Right cardiac atrium (tissue), 5 donors: ENCODE measurements at places on chromosomes 13 and 19.

DNA sequence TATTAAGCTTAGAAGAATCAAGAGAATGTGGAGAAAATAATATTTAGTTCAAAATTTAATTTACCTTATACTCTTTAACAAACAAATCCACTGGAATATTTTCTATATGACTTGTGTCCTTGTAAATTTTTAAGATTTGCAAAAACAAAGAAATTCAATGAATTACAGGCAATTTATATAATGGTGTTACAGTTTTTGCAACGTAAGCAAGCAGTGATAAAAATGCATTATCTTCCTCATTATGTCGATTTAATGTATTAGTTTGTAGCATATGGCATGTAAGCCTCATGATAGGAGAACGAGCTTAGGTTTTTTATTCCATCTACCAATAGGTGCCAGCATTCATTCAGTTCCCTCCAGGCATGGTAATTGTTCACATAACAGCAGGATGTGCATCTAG is 100.0 kb upstream of the PCDH9 start:
- no peak for DNase-seq

DNA sequence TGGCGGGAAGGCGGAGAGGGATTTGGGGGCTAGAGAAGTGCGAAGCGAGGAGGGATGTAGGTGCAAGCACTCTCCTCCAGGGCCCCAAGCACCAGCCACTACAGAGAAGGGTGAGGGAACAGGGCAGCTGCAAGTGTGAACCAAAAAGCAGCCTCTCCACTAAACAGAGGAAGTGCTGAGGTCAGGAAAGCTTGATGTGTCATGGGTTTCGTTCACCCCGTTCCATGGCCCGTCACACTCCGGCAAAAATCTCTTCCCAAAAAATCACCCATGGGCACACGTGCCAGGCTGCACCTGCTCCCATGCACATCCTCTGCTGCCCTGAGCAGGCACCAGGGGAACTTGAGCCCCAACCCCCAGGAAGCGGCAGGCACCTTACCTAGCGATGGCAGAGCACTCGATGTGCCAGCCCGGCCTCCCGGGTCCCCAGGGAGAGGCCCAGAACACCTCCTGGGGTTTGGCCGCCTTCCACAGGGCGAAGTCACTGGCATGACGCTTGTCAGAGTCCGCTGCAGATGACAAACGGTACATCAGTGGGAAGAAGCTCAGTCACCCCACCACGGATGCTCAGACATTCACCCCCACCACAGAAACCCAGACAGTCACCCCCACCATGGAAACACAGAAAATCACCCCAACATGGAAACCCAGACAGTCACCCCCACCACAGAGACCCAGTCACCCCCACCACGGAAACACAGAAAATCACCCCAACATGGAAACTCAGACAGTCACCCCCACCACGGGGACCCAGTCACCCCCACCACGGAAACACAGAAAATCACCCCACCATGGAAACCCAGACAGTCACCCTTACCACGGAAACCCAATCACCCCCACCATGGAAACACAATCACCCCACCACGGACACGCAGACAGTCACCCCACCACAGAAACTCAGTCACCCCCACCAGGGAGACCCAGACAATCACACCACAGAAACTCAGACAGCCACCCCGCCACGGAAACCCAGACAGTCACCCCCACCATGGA is 29.0 kb downstream of the CARS2 start:
- no peak for DNase-seq

DNA sequence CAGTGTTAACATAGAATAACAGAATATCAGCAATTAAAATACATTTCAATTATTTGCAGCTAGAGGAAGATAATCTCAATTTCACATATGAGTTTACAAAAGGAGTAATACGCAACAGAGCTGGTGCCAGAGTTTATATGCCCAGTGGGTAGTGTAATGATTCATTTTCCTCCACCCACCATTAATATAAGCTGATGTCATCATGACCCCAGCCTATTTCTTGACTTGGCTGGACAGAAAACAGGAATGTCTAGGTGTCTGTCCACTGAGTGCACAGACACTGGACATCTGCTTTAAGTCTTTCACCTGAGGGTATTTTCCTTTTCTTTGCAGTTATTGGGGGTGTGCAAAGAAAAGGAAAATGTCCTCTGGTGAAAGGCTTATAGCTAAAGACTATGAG is 335.5 kb downstream of the TBC1D4 start:
- DNase-seq = no peak

- no peak for DNase-seq
These were observed 2.1 kb upstream of the FGF9 start for GRCh38 chr13:21668732-21669275.

DNA sequence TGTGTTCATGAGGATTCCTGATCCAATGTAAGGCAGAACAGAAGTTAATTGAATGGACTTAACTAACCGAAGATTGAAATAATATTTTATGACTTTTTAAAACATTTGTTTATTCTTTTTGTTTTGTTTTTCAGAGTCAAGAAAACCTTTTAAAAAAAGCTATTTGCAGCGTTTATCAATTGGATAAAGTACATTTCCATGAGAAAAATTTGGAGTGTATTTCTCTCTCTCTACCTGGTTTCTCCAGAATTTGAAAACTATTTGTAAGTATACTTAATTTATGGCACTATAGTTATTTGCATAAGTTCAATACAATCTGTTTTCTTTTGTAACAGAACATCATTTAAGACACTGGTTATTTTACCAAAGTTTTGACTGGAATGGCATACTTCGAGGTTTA is 208.0 kb upstream of the UBL3 start:
- no peak for DNase-seq

GRCh38 chr19:29216021-29216420 is 3.1 kb upstream of the UQCRFS1 start:
- no peak for DNase-seq

DNA sequence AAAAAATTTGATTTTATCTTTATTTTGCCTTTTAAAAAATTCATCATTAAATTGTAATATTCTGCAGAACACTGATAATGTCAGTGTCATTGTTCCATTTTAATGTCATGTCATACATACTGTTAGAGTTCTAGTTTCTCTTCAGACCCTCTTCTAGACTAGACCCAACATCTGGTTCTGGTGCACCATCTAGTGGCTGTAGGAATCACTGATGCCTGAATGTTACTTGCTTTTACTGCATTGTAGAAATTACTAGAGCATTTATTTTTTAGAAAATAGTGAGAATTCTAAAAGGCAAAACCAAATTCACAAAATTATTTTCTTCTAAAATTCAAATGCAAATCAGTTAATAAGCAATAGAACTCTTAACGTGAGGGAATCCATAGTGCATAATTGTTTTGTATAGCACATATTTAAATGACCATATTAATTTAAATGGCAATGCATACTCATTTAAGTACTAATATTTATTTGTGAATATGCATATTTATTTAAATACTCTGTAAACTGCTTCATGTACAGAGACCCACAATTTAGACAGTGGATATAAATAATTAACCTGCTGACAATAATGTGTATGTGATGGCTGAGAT is 425.7 kb downstream of the KLF12 start:
- DNase-seq = no peak

DNA sequence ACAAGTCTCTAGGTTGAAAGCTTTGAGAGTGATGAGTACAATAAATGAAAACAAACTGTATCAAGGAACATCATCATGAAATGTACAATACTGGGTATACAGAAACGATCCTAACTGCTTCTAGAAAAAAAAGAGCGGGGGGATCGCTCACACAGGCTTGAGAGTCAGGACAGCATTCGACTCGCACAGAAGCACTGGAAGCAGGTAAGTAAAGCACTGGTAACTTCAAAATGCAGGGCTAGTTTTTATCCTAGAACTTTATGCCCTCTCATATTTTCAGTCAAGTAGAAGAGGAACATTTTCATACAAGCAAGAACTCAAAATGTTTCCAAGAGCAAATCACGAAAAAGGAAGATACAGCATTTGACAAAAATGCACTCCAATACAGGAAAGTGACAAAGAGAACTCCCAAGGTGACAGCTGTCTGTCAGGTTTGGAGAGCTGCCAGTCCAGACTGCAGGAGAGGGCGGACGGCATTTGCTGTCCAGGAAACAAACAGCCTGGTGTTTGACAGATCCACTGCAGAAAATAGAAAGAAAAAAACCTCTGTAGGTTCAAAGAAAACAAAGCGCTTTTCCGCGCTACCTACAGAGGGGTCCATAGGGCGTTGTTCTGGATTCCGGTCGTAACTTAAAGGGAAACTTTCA is 58.2 kb upstream of the XPO4 start:
- DNase-seq = no peak

GRCh38 chr19:13762635-13763235 is 1.6 kb upstream of the MRI1 start:
- no peak for DNase-seq
